Stimulated activated CD4-positive, alpha-beta T cell treated with anti-CD3 and anti-CD28 coated beads, Interleukin-4, amount 100 ng/mL, for 48 hours (primary cell): ENCODE measurements at places on chromosomes 1 and 21.

DNA sequence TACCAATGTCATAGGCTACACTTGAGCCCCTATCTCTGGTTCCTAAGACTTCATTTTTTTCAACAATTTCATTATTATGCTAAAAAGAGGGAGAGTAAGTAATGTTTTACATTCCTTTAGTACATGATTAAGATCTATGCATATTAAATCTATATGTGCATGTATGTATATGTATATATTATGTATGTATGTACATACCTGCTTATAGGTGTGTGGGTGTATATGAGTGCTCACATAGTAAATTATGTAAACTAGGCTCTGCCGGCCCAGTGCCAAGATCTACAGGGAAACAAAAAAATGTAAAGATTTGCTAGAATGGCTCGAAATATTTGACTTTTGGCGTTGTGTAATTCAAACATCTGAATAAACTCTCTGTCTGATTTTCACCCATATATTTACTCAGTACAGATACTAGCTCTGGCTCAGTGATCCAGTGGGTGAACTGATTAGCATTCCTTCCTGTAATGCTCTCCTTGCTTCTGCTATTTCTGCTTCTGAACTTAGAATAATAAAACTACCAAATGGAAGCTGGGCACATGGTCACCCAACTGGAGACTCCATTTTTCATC is 113.1 kb upstream of the FGGY start:
- DNase-seq: no peak

- DNase-seq: no peak
These were observed 9.3 kb downstream of the EEIG2 start for GRCh38 chr1:108569097-108569728.

DNA sequence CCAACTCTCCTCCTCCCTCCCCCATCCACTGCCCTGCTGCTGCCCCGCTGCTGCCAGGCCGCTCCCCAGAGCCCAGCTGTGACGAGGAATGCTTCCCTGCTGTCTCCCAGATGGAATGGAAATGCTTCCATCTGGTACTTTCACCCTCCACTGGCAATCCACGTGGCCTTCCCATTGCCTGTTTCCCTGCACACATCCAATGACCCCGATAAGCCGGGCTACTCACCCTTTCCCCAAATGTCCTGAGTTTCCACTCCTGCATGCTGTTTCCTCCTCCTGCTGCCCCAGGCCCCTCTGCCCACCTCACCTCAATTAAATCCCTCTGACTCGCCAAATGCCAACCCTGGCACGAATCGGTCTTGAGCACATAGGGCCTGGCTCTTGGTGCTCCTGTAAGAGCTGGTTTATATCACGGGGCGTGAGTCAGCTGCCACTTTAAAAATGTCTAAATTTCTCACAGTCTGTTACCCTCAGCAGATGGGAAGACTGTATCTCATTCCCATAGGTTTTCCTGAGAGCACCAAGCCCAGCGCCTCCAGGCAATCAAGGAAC is 36.4 kb downstream of the MRAP start:
- DNase-seq: no peak

DNA sequence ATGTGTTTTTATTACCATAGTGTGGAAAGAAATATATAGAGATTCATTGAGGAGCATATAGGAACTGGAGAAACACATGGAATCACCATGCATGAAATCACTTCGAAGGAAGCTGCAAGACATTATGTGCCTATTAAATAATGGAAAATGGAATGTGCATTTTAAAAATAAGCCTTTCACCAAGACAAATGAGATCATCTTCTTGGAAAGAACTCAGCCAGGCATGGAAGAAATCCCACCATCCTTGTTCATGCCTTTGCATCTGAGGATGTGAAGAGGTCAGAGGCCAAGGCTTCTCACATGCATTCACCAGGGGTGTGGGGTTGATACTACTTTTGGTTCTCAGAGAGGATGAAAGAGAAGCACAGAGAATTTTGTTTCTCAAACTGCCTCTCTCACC is 50.0 kb downstream of the C1orf198 start:
- no peak for DNase-seq

DNA sequence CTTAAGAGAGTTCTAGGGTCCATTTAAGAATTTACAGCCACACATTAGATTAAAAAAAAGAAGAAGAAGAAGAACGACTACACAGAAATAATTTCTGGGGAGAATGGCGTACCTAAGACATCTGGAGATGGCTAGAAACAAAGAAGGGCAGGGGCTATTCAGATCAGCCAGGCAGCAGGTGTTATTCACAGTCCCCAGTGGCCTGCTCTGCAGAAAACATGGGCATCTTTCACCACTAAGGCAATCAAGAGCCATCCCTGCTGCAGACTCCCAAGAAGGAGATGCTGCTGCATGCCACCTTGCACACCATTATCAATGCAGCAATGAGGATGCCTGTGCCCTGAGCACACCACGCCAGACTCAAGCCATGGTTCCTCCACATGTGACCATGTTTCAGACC is 7.9 kb upstream of the FCRL2 start:
- DNase-seq: no peak

DNA sequence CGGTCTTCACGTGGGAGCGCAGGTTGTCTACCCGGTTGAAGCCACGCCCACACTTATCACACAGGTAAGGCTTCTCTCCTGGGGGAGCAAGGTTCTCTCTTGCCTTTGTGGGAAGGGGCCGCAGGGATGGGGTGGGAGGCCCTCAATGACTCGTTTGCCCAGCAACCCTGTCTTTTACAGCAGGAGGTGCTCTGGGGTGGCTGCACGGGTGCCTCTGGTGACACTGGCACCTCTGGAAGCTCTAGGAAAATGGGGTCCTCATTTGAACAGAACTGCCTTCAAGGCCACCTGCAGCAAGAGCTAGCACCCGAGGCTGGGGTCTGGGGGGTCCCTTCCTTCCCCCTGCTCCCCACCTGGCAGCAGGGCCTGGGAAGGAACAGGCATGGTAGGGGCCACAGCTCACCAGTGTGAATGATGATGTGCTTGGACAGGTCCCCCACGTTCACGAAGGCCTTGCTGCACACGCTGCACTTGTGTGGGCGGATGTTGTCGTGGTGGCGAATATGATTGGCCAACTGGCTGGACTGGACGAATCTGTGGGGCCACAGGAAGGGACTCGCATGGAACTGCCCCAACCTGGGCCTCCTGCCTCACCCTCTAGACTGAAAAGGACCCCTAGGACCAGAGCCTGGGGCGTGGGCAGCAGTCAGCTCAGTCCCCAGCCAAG is 33.1 kb downstream of the ZBTB17 start:
- no peak for DNase-seq

- no peak for DNase-seq
These were observed 850.2 kb upstream of the ADAMTS5 start for GRCh38 chr21:27817074-27817473.
